ENCODE measurements at places on chromosomes 13 and 19. TPM values are rescaled to one million over a fixed set of nuclear protein-coding genes. Genes with fewer than 3 reads are reported as not detected.

GRCh38 chr19:46372901-46373490 is 26.1 kb downstream of the PPP5C start:
- DNase-seq, result no peak

DNA sequence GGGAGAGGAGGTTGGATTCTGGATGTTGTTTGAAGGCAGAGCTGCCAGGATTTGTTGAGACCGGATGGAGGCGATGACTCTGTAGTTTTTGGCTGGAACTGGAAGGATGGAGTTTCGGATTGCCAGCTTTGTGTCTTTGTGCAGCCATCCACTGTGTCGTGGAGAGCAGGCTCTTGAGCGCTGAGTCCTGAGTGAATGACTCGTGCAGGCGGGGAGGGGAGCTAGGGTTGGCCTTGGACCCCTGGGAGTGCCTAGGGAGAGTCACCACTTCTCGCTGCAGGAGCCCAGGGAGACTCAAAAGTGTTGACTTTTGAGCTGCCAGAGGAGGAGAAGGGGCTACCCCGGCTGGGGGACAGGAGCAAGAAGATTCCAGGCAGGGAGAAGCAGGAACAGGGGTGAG is 3.9 kb downstream of the TOMM40 start:
- no peak for DNase-seq

DNA sequence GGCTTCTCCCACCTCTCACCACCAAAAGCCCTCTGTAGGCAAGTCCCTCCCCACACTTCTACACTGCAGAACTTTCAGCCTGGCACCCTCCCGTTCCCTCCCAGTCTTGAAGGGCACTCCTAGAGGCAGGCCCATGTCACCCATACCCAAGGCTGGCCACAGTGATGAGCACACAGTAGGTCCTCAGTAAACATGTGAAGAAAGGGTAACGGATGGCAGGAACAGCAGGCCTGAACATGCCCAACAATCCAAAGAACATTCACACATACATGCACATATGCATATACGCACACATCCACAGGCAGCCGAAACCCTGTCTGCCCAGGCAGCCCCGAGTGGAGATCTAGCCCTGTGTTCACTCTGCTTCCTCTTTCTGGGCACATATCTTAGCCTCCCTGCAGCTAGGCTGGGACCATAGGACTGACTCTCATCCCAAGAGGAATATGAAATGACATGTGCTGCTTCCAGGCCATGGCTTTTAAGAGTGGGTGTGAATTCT is 55.2 kb downstream of the CEBPG start:
- DNase-seq, result no peak

The APC2 gene
- 0.27 TPM for total RNA-seq

GRCh38 chr19:9885077-9885552 is 50.0 kb downstream of the PIN1 start:
- no peak for DNase-seq

DNA sequence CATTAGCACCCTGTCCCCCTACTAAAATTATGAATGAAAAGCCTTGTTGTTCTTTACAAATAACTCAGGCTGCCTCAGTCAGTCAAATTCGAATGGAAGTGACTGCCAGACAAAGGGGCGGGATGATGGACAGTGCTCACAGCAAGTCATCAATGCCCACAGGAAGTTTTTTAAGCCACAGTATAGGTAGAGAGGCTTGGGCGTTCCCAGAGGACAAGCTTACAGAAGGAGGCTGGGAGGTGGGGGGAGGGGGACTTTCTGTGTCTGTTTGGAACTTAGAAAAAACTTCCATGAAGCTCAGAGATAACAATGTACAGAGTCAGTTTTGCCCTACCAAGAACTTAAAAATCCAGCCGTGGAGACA is 18.5 kb upstream of the SPRY2 start:
- DNase-seq, result no peak

DNA sequence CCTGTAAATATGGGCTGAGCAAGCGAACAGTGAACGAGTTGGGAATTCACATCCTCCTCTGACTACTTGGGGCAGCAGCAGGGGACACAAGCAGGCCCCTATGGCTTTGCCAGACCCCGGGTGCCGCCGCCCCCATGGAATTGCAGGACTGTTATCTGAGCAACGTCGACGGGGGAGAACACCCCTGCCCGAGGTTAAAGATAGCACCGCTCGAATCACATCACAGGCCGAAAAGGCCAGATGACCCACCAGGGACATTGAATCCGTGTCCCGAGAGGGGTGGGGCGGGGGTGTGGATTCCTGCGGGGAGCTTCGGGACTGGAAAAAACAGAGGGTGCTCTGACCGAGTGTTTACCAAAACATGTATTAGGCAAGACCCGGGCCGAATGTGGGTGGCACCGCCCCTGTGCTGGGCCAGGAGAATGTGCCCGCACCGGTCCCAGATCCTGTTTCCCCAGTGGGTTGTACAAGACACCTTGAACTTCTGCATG is 9.1 kb downstream of the FEM1A start:
- DNase-seq, result no peak

The LGALS7B gene
- total RNA-seq, result not detected

The CYP2A6 gene
- total RNA-seq, result not detected

The ZNF581 gene
- 25.6 TPM for total RNA-seq

- no peak for DNase-seq
Observed at GRCh38 chr13:110910013-110910890, 4.6 kb downstream of the ANKRD10 start.

DNA sequence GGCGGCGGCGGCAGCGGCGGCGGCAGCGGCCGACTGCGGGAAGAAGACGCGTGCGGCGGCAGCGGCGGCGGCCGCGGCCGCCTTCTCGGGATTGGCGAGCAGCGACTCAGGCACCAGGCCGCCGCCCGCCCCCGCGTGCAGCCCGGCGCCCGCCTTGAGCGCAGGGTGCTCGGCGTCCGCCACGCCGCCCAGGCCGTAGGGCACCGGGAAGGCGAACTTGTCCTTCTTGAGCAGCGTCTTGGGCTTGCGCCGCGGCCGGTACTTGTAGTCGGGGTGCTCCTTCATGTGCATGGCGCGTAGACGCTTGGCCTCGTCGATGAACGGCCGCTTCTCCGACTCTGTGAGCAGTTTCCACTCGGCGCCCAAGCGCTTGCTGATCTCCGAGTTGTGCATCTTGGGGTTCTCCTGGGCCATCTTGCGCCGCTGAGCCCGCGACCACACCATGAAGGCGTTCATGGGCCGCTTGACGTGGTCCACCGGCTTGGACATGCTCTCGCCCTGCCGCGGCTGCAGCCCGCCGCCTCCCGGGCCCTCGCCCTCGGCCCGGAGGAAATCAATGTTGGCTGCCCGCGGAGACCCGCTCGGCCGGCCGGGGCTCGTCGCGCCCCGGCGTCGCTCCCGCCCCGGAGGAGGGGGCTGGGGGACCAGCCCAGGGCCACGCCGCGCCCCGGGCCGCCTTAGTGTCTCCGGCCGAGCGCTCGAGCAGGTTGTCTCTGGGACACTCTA is 621 bp downstream of the SOX21 start:
- no peak for DNase-seq

The ATP4A gene
- total RNA-seq, result not detected

The SELENOV gene
- not detected for total RNA-seq

DNA sequence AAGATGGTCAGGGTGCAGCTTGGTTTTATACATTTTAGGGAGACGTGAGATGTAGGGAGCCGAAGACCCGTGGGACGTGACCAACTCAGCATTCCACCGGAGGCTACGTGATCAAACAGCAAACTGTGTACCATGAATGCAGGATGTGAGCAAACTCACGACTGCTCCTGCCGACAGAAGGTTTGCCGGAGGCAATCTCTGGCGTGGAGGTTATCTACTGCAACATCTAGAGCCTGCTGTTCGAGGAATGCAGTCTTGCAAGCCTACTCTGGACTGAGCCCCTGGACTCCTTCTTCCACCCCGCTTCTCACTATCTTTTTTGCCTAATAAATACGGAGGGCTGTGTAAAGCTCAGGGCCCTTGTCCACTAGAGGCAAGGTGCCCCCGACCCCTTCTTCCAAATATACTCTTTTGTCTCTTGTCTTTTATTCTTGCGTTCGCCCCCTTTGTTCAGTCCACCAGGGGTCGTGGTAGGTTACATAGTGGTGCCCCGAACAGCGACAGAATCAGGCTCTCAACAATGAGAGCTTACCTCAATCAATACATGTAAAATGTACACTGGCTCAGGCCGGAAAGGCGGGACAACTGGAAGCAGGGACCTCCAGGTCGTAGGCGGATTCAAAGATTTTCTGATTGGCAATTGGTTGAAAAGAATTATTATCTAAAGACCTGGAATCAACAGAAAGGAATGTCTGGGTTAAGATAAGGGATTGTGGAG is 8.9 kb upstream of the OR1I1 start:
- DNase-seq, result no peak

The MYO16 gene
- not detected for total RNA-seq

The SIAH3 gene
- total RNA-seq, result 0.61 TPM

DNA sequence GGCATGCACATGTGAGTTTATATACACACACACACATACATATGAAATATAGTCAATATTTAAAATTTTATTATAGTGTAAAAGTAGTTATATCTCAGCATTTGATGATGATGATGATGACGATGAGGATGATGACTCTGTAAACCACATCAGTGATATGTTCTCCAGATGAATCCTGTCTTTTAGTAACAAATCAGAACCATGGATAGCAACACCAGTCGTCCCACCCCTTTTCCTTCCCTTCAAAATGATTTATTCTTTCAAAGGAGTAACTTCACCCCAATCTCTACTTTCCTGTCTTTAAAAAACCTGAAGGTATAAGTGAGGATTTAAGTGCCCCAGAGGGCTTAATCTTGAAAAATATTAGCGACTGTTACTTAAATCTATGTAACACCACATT is 74.1 kb downstream of the DCLK1 start:
- no peak for DNase-seq

- DNase-seq, result no peak
Observed at GRCh38 chr13:52903320-52903719, 54.9 kb upstream of the PCDH8 start.

DNA sequence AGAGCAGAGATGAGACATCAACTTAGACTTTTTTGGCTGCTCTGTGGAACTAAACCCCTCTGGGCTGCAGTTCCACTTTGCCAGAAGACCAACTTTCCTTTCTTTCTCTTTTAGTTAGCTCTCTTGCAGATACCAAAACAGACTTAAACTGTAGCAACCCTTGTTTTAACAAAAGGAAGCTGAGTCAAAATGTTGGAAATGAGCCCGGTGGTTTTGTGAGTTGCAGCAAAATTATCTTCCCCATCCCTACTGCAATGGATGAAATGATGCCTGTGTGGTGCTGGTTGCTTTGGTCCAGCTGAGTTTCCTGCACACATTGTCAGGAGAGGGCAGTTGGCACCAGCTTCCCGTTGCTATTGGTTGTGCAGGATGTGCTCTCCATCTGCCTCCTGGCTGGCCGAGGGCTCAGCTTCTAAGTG is 115.3 kb downstream of the LRCH1 start:
- no peak for DNase-seq

The SLC10A2 gene
- not detected for total RNA-seq

GRCh38 chr19:18194554-18195238 is 1.7 kb downstream of the MPV17L2 start:
- peak; percentile 22 for DNase-seq

DNA sequence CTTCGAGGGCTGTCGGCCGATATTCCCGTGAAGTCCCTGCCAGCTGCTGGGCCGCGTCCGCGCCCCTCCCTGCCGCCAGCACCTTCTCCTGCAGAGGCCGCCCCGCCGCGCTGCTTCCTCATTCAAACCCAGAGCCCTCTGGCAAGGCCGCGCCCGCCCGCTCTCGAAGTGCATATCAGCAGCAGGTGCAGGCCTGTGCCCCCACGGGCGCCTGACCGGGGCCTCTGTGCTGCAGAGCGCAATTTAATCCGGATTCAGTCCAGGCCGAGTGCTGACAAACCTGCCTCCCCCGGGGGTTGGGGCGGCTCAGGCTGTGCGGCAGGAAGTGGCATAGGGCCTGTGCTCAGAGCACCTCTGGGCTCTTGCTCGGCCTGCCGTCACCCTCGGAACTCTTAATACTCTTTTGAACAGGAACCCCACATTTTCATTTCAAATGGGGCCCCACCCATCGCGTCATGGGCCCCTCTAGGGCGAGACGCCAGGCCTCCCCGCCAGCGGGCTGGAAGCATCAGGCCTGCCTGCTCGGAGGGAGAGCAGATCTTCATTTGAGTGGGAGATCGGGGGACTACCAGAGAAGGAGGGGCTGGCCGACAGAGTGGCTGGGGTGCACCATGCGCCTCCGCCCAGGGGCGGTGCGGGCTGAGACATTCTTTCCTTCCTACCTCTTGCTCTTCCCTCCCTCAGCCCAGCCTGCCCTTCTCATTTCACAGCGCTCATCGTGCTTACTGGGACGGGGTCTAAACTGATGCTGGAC is 125.7 kb downstream of the TNFRSF19 start:
- DNase-seq, result peak; percentile 64

GRCh38 chr13:72864142-72865011 is 82.4 kb downstream of the PIBF1 start:
- no peak for DNase-seq

The NEK5 gene
- total RNA-seq, result not detected

GRCh38 chr13:73412933-73413332 is 354.1 kb downstream of the KLF5 start:
- DNase-seq, result no peak

The TEX26 gene
- total RNA-seq, result not detected

GRCh38 chr19:718251-718951 is 9.7 kb downstream of the PALM start:
- DNase-seq, result no peak

The THSD1 gene
- 0.25 TPM for total RNA-seq

GRCh38 chr19:1646659-1647453 is 5.6 kb downstream of the TCF3 start:
- DNase-seq, result no peak

The ZSCAN4 gene
- total RNA-seq, result not detected

DNA sequence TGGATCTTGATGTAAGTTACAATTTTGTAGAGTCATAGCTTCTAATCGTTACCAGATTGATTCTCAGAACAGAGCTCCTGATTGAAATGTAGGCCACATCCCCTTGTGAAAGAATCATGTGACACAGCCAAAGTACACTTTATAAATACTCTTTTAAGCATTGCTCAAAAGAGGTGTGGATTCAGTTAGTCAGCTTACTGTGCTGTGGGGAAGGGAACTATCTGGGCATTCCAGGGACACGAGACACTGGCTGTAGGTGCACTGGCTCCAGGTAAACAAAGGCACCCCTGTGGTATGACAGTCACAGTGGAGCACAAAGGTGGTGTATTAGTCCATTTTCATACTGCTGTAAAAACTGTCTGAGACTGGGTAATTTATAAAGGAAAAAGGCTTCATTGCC is 222.8 kb downstream of the LIG4 start:
- no peak for DNase-seq

The ZNF555 gene
- 2.6 TPM for total RNA-seq

The PRR22 gene
- 3.0 TPM for total RNA-seq

GRCh38 chr19:7970716-7971448 is 27.4 kb upstream of the TIMM44 start:
- DNase-seq, result no peak

GRCh38 chr19:10797541-10798256 is 38.3 kb downstream of the TMED1 start:
- DNase-seq, result peak; percentile 80

The CYP4F2 gene
- total RNA-seq, result not detected

- no peak for DNase-seq
Observed at GRCh38 chr13:113535381-113535781, 44.9 kb upstream of the DCUN1D2 start.

GRCh38 chr13:76683854-76684253 is 202.4 kb downstream of the KCTD12 start:
- DNase-seq, result no peak

- no peak for DNase-seq
Observed at GRCh38 chr19:12648088-12648487, 18.5 kb downstream of the MAN2B1 start.
